ENCODE measurements at places on chromosomes 6 and 20.
A peak's percentile ranks its signal among the peaks of the same experiment; 100 is the strongest.

GRCh38 chr6:9484091-9484490, 930.8 kb downstream of the TFAP2A start:
- no peak for DNase-seq

GRCh38 chr6:140809694-140810101, 1323.0 kb upstream of the GJE1 start:
- DNase-seq = no peak

DNA sequence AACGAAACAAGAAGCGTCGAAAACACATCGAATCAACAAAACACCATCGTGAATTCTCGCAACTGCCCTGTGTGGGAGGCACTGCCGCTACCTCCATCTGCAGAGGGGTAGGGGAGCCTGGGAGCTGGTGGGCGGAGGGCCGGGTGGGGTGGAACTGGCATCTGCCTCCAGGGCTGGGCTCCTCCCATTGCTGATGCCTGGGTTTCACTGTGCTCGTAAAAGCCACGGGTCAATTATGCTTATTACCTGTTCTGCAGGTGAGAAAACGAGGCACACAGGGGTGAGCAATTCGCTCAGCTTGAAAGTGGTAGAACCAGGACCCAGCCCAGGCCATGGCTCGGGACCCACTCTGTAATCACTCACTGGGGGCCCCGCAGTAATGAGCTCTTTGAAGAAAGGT, 16.5 kb upstream of the SULF2 start:
- no peak for DNase-seq

DNA sequence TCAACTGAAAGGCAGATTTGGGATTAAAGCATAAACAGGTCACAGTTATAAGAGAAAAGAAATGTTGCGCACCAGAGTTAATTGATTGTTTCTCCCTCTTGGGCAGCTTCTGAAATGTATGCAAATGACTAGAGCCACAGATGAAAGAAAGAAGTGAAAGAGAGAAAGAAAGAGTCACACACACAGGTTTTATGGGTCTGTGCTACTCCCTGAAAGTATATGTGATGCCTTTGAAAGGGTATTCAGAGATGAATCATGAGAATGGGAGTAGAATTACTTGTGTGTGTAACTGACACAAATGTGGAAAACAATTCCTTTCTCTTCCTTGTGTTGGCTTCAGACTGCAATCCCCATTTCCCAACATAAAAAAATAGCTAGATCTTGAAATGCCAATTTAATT, 196.9 kb downstream of the FOXA2 start:
- no peak for DNase-seq

- DNase-seq = no peak
Observed at GRCh38 chr6:166743406-166744222, 116.6 kb upstream of the RPS6KA2 start.

- DNase-seq = no peak
Observed at GRCh38 chr6:148244217-148244935, 98.3 kb upstream of the SASH1 start.

- no peak for DNase-seq
Observed at GRCh38 chr6:42744351-42744893, 1.5 kb downstream of the TBCC start.

DNA sequence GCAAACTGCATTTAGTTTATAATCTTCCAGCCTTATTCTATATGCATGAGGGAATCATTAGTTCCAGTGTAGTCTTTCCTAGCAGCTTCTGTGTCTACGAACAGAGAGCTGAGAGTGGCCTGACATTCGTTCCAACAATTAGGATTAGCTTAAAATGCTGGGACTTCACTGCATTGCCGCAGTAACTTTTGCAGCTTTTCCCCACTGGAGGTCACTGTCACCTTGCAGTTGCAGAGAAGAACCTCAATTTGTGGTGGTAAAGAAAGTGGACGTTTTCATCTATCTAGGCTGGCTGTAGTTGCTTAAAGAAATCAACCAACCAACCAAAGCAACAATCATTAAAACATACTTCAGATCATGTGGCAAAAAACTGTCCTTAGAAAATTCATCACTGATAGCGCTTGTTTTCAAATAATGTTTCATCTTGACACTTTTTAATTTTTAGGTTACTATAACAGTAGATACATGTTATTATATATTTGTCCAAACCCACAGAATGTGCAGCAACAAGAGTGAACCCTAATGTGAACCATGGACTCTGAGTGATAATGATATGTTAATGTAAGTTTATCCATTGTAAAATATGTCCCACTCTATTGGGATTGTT, 12.2 kb downstream of the MYLK4 start:
- peak; percentile 78 for DNase-seq

DNA sequence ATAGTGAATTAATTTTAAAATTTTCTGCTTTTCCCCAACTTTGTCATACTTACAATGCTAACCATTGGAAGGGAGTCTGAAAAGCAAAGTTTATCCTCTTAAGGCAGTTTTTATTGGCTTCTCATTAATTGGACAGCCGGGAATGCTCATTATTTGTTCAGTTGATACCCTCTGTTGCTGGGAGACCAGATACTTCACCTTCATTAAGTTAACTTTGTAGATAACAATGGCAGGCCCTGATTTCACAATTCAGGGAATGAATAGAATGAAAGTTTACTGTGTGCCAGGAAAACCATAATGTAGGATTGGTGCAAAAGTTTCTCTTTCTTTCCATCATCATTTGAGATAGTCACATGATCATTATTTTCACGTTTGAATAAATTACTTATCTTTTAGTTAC, 49.0 kb downstream of the COL19A1 start:
- DNase-seq = no peak

- no peak for DNase-seq
Observed at GRCh38 chr6:167237438-167238145, 53.5 kb upstream of the UNC93A start.

Measured in ascending aorta (tissue), 2 donors.